ENCODE measurements at places on chromosomes 16 and 17.

DNA sequence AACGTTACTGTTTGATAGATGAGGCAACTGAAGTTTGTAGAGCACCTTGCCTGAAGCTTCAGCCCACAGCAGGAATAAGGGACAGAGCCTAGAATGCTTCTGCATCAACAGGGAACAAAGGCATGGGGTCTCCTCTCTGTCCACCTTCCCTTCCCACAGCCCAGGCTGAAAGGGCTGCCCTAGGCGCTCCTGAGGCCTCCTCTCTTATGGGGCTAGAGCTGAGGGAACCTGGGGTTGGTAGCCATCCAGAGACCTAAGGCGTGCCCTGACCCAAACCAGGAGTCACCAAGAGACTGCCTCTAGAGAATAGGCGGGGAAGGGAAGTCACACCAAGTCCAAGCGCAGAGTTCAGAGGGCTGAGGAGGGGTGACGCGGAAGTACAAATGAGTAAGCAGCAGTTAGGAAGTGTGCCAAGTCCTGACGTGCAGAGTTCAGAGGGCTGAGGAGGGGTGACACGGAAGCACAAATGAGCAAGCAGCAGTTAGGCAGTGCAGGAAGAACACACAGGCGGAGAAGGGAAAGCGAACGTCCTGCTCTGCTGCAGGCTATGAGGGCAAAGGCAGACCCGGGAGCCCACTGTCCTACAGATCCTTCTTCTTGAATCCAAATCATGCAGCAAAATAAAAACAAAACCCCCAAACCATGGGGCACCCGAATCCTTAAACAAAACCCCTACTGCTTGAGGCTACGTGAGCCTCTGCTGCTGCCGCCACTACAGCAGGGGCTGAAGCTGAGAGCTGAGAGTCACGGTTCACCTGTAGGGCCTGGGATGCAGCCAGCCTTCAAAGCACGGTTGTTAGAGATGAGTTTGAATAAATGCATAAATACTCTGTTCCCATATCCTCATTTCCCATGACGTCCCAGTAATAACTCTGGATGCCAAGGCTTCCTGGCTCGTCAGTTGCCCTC lies 2.7 kb upstream of the SPG7 start:
- DNase-seq: peak; percentile 87

GRCh38 chr16:86529160-86529559 lies 18.8 kb downstream of the FOXF1 start:
- DNase-seq: no peak

DNA sequence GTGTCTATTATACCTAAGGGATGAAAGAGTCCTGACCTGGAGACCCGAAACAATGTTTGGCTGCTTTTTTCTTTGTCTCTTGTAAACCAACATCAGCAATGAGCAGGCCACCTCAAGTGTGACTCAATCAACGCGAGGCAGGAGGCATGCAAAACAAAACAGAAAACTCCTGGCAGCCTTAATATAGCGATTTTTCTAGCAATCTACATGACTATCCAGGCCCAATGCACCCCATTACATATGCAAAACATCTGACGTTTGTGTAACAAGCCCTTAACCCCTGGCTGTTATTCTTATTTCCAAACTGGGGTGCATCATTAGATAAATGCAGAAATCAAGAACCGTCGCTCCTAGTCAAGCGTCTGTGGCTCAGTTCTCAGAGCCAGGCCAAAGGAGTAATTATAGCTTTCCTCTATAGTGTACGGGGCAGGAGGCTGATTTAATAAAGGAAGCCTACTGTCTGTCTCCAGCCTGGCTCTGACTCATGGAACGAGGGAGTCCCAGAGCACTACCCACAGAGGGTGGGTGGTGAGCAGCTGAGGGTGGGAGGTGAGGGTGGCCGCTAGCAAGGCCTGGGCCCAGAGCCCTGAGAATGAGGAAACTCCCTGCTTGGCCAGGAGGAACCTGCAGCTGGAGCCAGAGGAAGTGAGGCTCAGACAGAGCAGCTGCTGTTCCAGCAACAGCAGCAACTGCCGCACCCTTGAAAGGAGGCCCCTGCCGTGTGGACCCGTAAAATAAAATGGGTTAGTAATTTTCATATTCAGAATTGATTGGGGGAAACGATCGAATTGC lies 43.9 kb downstream of the CHD9 start:
- DNase-seq: peak; percentile 48

- DNase-seq: no peak
Measured at GRCh38 chr16:57255686-57256415, 10.8 kb downstream of the ARL2BP start.

DNA sequence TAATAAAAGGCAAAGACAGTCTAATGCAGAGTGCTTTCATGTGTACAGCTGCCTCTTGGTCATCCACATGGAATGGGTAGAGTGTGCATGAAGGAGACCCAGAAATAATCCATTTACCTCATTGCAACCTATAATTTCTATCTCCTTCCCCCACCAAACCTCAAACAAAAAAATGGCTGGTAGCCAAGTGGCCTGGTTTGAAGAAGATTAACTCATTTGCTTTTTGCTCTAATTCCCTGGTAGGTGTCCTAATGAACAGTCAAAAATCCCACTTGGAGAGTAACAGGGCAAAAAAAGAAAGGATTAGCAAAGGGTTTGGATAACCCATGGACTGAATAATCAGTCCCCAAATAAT lies 13.0 kb upstream of the LYRM9 start:
- no peak for DNase-seq

GRCh38 chr16:77969861-77970260 lies 52.5 kb upstream of the CLEC3A start:
- no peak for DNase-seq

DNA sequence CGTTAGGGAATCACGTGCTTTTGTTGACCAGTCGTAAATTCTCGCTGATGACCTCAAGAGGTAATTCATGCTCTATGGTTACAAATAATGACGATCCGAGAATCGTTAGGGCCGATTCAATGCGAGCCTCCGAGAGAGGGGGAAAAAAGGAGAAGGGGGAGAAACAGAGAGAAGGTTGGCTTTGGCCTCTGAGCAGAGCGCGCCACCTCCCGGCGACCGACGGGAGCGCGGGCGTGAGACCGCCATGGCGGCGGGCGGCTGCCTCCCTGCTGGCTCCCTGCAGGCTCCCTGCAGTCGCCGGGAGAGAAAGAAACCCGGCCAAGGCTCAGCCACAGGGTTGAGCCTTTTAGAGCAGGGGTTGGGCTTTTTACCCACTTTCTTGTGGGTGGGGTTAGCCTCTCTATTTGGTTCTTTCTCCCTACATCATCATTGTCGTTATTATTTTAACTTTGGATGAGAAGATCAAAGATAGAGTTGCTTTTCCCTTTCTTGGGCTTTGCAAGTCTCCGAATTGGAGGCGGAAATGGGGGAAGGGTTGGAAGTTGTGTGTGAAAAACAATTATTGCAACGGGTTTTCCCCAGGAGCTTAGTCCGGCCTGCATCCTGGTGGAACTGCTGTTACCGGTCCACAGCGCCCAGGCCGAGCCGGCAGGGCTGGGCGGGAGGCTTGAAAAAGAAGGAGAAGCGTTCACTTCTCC lies 410 bp upstream of the HOXB5 start:
- DNase-seq: peak; percentile 85

GRCh38 chr16:88999457-89000206 lies 22.6 kb upstream of the CBFA2T3 start:
- peak; percentile 36 for DNase-seq

- no peak for DNase-seq
Measured at GRCh38 chr17:17472333-17472920, 4.4 kb upstream of the MED9 start.

DNA sequence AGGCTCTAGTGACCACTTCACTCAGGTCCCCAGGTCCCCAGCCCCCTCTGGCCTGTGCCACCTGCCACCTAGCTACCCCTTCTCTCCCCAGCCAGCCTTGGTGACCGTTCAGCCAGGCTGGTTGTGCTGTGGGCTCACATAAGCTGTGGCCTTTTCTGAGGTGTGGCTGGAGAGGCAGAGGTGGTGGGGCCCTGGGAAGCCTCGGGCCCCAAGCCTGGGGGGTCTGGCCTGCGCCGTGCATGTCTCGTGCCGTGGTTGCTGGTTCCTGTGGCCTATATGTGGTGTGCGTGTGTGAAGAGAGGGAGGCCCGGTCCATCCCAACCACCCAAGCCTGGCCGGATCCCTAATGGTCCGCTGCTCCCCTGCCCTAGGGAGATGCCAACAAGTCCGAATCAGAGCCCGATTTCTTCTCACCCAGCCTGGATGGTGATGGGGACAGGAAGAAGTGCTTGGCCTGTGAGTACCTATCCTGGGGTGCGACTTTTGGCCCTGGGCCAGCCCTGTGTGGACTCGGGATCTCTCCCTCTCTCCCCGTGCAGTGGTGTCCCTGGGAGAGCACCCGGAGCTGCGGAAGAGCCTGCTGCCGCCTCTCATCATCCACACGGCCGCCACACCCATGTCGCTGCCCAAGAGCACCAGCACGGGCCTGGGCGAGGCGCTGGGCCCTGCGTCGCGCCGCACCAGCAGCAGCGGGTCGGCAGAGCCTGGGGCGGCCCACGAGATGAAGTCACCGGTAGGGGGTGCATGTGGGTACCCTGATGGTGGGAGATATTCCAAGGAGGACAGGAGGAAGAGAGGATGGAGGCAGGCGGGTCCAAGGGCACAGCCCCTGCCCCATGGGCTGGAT lies 35.9 kb downstream of the CACNA1G start:
- no peak for DNase-seq

DNA sequence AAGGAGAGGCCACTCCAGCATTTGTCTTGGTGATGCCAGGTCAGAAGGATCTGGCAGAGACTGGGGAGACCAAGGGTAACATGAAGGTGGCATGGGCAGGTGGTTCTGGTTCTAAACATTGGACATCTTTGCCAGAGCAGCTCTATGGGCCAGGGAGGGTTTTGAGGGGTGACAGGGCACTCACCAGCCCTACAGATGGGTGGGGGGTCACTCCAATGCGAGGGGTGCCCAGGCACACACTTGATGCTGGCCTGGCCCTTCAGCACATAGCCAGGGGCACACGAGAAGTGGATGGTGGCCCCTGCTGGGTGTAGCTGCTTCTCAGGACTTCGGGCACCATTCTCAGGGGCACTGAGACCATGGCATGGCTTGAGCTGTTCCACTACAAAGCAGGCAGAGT lies 5.5 kb upstream of the PHF12 start:
- no peak for DNase-seq

GRCh38 chr16:14101415-14101814 lies 30.3 kb downstream of the MRTFB start:
- no peak for DNase-seq

- DNase-seq: no peak
Measured at GRCh38 chr16:75109732-75110243, 6.8 kb downstream of the LDHD start.

DNA sequence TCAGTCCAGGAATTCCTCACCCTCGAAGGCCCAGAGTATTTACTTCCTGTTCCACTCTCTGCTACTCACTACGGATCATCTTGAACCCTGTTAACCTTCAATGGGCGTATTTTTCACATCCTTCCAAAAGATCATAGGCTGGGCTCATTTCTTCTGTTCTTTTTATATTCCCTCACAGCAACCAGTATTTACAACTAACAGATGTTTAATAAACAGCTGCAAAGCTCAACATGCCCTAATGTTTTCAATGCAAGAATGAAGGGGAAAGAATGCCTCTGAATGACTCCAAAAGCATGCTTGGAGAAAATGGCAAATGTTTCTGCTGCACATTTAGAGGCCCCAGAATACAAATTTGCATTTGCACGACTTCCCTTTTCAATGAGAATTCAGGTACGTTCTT lies 174.9 kb downstream of the ZFHX3 start:
- DNase-seq: no peak

- no peak for DNase-seq
Measured at GRCh38 chr17:3573246-3574100, 15.9 kb upstream of the TRPV3 start.

DNA sequence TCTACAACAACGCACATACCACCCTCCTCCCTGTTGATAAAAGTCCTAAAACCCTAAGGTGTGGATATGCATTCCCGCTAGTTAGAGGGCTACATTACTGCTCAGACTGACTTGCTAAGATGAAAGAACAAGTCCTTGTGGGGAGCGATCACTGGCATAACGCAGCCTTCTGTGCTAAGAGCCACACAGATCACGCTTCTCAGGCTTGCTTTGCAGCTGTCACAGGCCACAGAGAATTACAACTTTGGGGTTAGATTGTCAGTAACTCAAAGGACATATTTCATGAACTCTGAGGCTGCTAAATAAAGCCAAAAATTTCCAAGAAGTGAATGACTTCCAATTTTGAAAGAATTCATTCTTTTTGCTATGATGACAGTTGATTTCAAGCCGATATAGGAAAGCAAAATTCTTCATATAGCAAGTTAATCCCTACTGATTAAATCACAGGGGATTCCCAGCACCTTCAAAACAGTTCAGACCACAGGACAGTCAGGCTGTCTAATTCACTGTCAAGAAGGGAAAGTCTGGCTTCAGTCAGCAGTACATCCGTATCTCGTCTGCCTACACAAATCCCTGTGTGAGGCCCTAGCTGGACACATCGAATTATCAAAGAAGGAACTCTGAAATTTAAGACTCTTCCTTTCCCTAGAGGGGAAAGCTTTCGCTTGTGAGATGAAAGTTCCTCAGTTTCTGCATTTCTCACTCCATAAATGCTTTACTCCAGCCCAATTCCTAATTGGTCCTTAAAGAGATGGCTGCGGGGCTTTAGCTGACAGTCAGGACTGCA lies 107.1 kb downstream of the VPS53 start:
- DNase-seq: no peak

GRCh38 chr17:63709110-63709509 lies 9.2 kb upstream of the LIMD2 start:
- DNase-seq: no peak
